ENCODE measurements at places on chromosomes 16 and 17.

GRCh38 chr16:30775392-30776188 is 11.4 kb downstream of the ZNF629 start:
- peak; percentile 93 for DNase-seq

DNA sequence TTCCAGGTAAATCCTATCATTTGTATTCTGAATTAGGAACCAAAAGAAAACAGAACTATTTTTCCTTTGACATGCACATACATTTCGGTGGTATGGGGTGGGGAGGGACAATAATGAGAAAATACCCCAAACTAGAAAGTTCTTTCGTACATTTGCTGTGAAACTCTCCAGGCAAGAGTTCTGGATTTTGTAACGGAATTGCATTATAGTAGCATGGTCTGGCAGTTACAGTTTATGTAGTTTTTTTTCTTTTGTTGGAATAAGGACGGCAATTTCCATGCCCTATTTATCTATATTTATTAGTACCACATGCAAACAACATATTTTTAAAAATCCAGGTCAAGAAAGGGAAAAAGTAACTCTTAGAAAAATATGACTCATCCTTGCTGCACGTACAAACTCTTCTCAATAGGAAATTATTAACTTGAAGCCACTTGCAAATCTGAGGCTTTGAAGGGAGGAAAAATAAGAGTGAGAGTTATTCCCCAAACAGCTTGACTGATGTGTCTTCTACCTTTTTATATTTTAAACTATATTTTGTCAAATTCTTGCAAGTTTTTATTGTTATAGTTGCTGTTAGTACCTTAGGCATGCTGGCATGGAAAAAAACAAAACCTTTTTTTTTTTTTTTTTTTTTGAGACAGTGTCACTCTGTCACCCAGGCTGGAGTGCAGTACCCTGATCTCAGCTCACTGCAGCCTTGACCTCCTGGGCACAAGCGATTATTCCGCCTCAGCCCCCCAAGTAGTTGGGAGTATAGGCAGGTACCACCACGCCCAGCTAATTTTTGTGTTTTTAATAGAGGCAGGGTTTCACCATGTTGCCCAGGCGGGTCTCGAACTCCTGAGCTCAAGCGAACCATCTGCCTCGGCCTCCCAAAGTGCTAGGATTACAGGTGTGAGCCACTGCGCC is 69.3 kb downstream of the WWP2 start:
- peak; percentile 49 for DNase-seq

DNA sequence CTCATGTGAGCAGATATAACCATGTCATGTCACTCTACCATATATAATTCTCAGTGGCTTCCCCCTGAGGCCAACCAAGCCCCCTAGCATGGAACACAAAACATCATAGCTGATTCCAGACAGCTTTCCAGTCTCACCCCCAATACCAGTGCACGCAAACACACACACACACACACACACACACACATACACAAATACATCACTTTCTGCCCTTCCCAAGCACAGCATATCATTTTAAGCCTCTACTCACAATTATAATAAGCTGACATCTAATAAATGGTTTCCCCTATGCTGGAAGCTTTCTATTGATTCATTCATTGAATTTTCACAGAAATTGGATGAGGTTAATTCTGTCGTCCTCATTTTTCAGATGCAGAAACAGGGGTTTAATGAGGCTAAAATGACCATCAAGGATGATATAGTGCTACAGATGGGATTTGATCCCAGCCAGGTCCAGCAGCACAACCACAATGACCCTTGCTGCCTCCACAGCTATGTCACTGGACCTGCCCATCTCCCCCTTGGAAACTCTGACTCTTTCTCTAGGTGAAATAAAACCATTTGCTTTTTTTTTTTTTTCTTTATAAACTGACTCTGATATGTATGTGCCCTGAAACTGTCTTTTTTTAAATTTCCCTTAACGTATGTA is 131.1 kb downstream of the TMEM114 start:
- no peak for DNase-seq

GRCh38 chr17:7611635-7612293 is 2.9 kb downstream of the FXR2 start:
- no peak for DNase-seq

DNA sequence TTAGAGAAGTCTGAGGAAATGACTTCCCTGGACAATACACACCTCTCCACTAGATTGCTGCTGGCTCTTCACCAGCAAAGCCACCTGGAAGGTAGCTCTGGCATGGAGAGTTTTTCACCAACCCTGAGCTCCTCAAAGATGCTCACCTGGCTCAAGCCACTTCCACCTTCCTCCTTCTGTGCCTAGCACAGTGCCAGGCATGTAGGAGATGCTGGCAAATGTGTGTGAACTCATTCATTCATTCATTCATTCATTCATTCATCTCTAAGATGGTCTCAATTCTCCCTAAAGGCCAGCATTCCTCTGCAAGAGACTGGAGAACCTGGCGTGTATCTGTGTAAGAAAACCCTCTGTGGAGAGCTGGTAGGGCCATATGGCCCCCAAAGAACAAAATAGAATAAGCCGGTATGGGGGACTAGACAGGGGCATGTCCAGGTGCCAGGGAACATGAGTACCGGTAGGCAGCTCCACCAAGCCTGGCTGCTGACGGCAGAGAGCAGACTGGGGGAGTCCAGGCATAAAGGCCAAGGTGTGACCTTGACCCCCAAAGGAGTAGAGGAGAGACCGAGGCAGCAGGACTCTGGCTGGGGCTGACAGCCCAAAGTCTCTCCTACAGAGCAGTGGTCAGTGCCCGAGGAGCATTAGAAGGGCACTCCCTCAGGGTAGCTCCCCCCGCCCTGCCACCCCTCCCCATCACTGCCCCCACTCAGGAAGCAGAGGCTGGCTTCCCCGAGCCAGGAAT is 132.2 kb upstream of the TNRC6C start:
- no peak for DNase-seq

DNA sequence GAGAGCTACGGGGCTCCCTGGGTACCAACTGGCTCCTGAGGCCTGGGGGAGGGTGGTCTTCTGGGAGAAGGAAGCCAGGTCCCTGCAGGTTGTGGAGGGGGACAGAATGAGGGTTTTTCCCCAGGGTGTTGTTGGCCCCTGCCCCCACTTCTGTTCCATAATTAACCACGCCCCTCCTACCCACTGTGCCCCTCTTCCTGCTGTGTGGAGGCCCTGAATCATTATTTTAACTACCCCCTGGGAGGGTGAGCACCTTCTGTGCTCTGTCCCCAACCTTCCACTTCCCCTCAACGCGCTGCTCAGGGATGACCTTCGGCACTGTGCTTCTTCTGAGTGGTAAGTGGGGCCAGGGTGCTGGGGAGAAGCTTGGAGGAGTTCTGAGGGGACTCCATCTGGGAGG is at the start of gene ITGAD:
Gene ITGAD (plus strand): TSS at position 280 of the 400 bp plus-strand sequence. CDS start 26 bp downstream, at position 306.
- no peak for DNase-seq

DNA sequence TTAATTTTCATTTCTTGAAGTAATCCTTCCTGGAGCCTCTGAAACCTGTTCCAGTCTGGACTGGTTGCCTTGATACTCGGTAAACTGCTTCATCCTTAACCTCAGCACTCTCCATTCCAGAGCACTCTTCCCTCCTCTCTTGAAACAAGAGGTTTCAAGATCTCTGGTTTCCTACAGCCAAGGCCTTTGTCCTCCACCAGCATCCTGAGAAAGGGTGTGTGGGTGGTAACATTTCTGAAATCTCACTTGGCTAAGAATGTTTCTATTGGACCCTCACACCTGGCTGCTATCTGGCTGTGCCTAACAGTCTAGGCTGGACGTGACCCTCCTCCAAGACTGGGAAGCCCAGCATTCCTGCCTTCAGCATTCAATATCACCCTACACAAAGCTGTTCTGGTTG is 99.7 kb downstream of the CYTH1 start:
- no peak for DNase-seq

DNA sequence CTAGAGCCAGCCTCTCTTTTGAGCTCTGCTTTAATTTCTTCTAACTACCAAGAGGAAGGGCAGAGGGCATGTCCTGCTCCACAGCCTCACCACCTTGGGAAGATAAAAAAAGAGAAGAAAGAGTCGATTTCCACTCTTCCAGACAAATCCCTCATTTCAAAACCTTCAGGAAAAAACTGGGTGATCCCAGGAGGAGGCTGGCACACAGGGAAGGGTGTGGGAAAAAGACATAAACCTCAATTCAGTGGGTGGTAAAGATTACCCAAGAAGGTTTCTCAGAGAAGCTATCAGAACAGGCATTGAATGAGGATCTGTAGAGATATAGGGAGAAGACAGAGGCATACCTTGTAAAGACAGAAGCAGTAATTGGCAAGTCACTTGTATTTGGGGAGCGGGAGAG is 79.9 kb upstream of the CRHR1 start:
- DNase-seq, result no peak

DNA sequence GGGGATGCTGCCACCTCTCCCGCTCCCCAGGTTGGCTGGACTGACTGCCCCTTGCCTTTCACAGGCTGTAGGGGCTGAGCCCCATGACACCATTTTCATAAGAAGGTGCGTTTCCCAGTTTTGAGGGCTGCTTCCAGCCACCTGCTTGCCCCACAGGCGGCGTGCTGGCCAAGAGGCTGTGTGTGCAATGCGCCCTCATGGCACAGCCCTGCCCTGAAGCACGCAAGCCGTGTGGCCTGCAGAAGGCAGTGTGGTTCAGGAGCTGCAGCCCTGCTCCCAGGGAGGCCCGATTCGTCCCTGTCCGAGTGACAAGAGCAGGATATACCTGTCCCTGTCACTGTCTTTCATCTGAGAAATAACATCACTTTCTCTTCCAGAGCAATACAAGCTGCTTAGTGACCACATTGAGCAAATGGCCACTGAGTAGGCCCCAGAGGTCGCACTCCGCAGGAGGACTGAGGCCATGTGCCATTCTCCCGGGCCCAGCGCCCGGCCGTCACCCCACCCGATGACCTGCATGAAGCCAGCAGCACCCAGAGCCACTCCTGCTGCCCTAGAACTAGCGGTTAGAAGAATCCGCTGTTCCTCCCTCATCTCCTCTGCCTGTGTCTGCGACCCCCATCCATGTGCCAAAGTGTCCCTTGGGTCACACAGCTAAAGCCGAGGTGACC is 24.2 kb downstream of the CIBAR2 start:
- no peak for DNase-seq

DNA sequence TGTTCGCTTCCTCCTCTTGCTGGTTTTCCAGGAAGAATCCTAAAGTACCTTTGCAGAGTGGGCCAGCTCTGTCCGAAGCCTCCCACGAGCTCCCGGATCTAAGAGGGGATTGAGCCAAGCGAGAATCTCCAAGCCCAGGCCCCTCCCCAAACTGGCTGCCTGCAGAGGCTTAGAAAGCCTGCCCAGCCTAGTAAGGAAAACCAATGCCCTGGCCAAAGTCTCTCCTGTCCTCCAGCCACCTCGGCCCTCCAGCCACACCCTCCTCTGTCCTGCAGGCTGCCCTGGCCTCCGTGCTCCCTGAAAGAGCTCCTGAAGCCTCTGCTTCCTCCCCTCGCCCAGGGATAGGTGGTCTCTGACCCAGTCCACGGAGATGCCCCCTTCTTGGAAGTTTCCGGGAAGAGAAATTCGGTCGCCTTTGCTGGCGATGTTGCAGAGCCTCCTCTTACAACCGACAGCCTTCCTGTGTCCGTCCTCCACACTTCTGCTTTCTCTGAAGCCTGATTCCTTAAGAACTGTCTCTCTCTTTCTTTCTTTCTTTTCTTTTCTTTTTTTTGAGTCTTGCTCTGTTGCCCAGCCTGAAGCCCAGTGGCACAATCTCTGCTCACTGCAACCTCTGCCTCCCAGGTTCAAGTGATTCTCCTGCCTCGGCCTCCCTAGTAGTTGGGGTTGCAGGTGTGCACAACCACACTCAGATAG is 54.9 kb upstream of the TOB1 start:
- DNase-seq, result no peak

DNA sequence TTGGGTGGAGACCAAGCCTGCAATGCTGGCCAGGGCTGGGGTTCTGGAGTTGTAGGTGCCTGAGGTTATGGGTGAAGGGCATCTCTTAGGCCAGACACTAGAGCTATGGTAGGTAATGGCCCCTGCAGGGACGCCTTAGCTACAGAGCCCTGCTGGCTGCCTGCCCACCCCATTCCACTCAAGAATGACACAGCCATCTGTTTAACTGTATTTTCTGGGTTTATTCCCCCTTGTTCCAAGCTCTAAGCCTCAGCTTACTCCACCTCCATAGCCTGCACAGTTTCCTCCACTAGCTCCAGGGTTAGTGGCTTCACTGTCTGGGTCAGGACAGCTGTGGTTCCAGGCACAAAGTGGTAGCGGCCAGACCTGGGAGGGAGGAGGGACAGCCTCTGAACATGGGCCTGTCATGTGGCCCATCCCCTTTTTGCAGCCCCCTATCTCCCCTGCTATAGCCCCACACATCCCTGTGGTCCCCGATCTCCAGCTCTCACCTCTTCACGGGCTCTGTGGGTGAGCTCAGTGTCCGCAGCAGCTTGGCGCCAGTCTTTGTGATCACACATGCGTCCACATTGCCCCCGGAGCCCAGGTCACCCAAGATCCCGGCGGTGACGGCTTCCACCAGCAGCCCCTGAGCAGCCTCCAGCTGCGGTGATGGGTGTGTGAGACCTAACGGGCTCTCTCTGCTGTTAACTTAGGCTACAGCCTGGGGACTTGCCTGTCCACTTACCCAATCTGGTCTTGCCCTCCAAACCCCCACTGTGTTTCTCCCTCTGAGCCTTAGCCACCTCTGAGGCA is 2.1 kb downstream of the PSMB10 start:
- DNase-seq, result no peak

- no peak for DNase-seq
Measured at GRCh38 chr17:58398574-58399266, 18.6 kb downstream of the RNF43 start.

DNA sequence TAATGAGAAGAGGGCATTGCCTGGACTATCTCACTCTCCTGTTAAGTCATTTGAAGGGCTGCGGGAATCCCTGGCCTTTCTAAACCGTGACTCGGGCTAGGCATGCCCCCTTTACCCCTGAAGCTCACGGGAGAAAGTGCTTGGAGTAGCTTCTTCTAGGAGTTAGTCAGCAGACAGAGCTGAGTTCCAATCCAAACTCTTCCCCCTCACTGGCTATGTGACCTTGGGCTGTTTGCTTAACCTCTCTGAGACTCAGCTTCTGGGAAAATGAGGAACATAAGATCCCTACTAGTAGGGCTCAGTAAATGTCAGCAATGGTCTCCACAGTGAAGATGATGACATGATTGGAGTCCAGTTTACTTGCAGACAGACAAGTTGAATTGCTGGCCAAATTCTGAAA is 5.7 kb upstream of the B9D1 start:
- no peak for DNase-seq

DNA sequence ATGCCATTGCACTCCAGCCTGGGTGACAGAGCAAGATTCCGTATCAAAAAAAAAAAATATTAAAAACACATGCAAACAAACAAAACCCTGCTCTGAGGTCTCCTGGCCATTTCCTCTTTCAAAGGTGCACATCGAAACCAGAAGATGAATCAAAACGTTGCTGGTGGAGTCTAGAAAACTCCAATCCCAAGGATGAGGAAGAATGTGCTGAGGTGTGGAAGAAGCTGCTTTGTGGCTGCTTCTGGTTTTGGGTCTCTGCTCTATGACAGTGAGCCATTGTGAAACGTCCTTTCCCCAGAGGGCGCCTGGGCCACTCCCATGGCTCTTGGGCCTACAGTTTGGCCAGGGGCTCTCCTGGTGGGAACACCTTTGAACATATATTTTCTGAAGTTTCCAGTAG is 112.6 kb downstream of the IRF8 start:
- no peak for DNase-seq

Measured in DMS53 (cell line).